T-cell (primary cell): ENCODE measurements at places on chromosomes 11 and 22. TPM values are rescaled to one million over a fixed set of nuclear protein-coding genes. Genes with fewer than 3 reads are reported as not detected.

DNA sequence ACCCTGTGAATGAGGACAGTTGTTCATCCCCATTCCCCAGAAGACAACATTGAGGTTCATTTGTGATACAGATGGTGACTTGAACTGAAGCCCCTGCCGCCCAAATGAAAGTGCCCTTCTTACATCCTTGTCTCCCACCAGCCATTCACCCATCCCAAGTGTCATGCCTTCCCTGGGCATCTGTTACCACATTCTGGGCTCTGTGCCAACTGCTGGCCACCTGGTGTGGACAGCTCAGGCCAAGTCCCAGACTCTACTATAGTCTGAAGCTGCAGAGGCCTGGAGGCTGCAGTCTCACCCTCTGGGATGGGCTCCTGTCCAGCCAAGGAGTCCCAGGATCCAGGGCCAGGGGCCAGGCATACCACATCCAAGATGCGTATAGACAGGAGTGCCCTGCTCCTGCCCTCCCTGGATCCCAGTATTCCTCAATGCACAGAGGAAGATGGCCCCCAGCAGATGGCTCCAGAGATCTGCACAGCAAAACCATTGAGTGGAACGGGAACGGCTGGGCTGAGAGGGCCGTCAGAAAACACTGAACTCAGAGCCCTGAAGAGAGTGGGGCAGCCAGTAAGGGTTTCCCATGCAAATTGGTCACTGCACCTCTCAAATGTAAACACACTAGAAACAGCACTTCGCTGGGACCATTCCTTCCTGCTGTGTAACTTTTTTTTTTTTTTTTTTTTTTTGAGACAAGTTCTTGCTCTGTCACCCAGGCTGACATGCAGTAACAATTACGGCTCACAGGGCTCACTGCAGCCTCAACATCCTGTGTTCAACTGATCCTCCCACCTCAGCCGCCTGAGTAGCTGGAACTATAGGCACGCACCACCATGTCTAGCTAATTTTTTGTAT, 22.8 kb downstream of the ARRB1 start:
- H3K4me3 ChIP-seq = peak overlapping the region; percentile 25
- no peaks in the 10 kb centered on the region for H3K27me3 ChIP-seq

GRCh38 chr11:130168105-130168504, 8.5 kb downstream of the ST14 start:
- no peak for DNase-seq
- H3K27ac ChIP-seq = no peak overlapping the region
- no peaks in the 10 kb centered on the region for H3K27me3 ChIP-seq
- H3K4me1 ChIP-seq = no peaks in the 10 kb centered on the region
- no peaks in the 10 kb centered on the region for H3K36me3 ChIP-seq

GRCh38 chr11:69044111-69045013, 4.4 kb upstream of the TPCN2 start:
- no peak overlapping the region for H3K4me3 ChIP-seq
- no peak for DNase-seq
- peaks cover 2% of the 10 kb centered on the region for H3K27me3 ChIP-seq
- no peak overlapping the region for H3K27ac ChIP-seq
- peaks cover 10% of the 10 kb centered on the region for H3K4me1 ChIP-seq

GRCh38 chr11:37087650-37088572, 489.9 kb upstream of the RAG2 start:
- no peaks in the 10 kb centered on the region for H3K4me1 ChIP-seq
- H3K36me3 ChIP-seq = no peaks in the 10 kb centered on the region
- no peaks in the 10 kb centered on the region for H3K27me3 ChIP-seq
- no peak overlapping the region for H3K4me3 ChIP-seq
- no peak overlapping the region for H3K27ac ChIP-seq

DNA sequence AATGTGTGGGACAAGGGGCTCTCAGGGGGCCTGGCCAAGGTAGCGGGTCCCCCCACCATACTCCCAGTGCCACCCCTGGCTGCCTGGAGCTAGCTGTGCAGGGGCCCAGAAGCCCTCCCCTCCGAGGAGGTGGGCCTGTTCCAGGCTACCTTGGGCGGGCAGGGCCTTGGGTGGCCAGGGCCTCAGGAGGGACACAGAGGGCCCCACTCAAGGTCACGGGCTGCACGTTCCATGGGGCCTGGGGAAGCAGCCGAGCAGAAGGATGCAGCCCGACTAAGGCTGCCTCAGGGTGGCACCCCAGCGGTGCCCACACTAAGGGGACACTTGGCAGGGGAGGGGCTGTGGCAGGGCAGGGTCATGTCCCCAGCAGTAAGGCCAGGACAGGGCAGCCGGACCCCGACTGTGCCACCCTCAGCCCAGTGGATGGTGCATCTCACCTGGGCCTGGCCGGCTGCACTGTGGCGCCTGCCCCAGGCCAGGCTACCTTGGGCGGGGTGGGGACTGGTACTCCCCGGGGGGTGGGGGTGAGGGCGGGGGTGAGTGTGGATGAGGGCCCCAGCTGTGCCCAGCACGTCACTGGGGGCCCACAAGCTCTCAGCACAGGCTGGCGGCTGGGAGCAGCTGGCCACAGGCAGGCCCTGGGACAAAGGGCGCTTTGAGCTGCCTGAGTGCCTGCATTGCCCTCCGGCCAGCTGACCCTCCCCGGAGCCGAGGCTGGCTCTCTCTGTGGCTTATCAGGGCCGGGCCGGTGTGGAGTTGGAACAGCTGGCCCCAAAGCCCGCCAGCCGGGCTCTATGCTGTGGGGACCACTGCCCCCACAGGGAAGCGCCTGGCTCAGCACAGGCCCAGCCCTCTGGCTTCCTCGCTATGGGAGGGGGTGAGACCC, 117.1 kb downstream of the KCNQ1 start:
- H3K36me3 ChIP-seq = no peaks in the 10 kb centered on the region
- H3K4me3 ChIP-seq = no peak overlapping the region
- no peak for DNase-seq
- no peaks in the 10 kb centered on the region for H3K27me3 ChIP-seq
- H3K4me1 ChIP-seq = no peaks in the 10 kb centered on the region

DNA sequence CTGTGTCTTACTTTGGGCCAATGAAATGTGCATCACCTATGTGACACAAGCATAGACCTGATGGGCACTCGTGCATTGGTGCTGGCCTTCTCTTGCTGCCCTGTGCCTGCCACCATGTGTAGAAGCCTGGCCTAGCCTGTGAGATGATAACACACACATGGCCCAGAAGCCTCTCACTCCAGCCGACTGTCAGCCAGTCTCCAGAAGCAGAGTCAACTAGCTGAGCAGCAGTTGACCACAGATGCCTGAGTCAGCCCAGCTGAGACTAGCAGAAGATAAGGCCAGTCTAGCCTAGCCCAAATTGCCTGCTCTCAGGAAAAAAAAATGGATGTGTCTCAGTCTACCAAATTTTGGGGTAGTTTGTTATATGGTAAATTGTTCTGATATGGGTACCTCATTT, 46.2 kb downstream of the CSNK2A3 start:
- H3K27ac ChIP-seq = no peak overlapping the region
- H3K36me3 ChIP-seq = no peaks in the 10 kb centered on the region
- DNase-seq = no peak
- no peak overlapping the region for H3K4me3 ChIP-seq

The INPP5J gene
- 0.30 TPM for total RNA-seq

The SSH3 gene
- 18.7 TPM for total RNA-seq

- H3K4me3 ChIP-seq = no peak overlapping the region
- H3K4me1 ChIP-seq = no peaks in the 10 kb centered on the region
- H3K27me3 ChIP-seq = peaks cover 14% of the 10 kb centered on the region
- H3K27ac ChIP-seq = no peak overlapping the region
Observed at GRCh38 chr11:78603792-78604191, 29.1 kb upstream of the NARS2 start.

GRCh38 chr22:39655831-39656230, 85.3 kb downstream of the CACNA1I start:
- H3K27me3 ChIP-seq = peaks cover 21% of the 10 kb centered on the region
- no peak overlapping the region for H3K27ac ChIP-seq
- no peaks in the 10 kb centered on the region for H3K36me3 ChIP-seq
- peaks cover 44% of the 10 kb centered on the region for H3K4me1 ChIP-seq

GRCh38 chr11:61855939-61856680, 28.0 kb downstream of the FADS2 start:
- no peak overlapping the region for H3K27ac ChIP-seq
- H3K4me3 ChIP-seq = no peak overlapping the region
- H3K36me3 ChIP-seq = peaks cover 4% of the 10 kb centered on the region
- no peak for DNase-seq

The OR5D13 gene
- not detected for total RNA-seq

GRCh38 chr11:6599449-6599848, 4.0 kb downstream of the RRP8 start:
- no peak overlapping the region for H3K4me3 ChIP-seq
- peaks cover 9% of the 10 kb centered on the region for H3K36me3 ChIP-seq
- H3K27ac ChIP-seq = no peak overlapping the region
- peaks cover 7% of the 10 kb centered on the region for H3K4me1 ChIP-seq
- no peak for DNase-seq

DNA sequence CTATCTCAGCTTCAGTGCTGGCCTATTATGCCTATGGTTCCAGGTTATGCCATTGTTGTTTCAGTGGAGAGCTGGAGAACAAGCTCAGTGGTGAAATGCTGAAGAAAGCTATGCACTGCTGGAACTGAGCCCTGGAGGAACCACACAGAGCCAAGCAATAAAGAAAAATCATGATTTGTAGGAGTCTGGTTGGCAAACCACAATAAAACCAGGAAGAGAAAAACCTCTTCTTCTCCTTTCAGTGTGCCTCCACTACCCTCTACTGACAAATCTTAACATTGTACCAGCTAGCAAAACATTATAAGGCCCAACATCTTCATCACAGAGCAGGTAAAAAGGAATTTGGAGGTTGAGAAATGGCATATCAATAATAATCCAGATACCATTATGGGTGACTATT, 5.3 kb downstream of the OR51F2 start:
- DNase-seq = no peak
- no peaks in the 10 kb centered on the region for H3K36me3 ChIP-seq
- no peak overlapping the region for H3K27ac ChIP-seq
- H3K4me1 ChIP-seq = no peaks in the 10 kb centered on the region

DNA sequence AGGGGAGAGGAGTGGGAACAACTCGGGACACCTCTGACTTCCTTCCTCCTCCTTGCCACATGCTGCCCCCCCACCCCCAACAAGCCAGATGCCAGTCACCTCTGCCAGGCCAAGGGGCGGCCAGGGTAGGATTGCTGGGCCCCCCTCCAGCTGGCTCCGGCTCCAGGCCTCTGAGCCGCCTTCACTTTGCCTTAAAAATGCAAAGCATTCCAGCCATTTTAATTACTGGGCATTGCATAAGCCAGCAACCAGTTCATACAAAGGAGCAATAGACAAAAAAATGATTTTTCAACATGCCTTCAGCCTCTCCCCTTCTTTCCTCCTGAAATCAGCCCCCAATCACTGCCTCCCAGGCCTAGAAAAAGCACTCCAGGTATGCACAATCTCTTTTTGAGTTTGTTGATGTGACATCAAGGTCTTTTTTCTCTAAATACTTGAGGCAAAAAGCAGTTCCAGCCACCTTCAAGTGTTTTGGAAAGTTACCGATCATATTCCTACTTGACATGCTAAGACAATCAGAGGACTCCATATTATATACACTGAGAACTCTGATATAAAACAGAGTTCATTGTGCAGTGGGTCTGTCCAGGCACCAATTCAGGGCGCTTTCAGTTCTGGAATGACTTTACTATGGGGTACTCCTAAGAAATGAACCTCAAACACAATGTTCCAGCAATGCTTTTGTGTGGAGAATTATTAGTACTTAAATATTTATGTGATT, 12.4 kb upstream of the TIMP3 start:
- H3K4me1 ChIP-seq = no peaks in the 10 kb centered on the region
- H3K4me3 ChIP-seq = no peak overlapping the region
- DNase-seq = no peak
- H3K27ac ChIP-seq = no peak overlapping the region
- no peaks in the 10 kb centered on the region for H3K36me3 ChIP-seq
- no peaks in the 10 kb centered on the region for H3K27me3 ChIP-seq

DNA sequence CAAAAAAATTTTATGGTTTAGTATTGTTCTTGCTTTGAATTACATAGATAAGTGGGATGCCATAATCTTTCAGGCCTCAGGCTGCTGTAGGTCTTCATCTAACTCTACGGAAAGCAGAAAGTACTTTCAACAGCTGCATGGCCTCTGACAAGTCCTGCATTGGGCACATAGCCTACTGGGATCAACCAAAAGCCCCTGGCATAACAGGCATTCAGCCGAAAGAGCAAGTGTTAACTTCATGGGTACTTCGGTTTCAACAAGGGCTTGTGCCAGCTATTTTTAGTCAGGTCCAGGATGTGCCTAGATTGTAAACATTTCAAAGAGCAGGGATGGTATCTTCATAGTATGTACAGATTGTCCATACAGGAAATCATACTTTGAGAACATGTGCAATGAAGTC, 3.1 kb downstream of the SLN start:
- H3K4me3 ChIP-seq = no peak overlapping the region
- H3K27me3 ChIP-seq = no peaks in the 10 kb centered on the region
- no peak for DNase-seq

- peaks cover 19% of the 10 kb centered on the region for H3K4me1 ChIP-seq
- H3K27me3 ChIP-seq = peaks cover 3% of the 10 kb centered on the region
- DNase-seq = no peak
Observed at GRCh38 chr11:74272276-74272675, 39.2 kb downstream of the P4HA3 start.

DNA sequence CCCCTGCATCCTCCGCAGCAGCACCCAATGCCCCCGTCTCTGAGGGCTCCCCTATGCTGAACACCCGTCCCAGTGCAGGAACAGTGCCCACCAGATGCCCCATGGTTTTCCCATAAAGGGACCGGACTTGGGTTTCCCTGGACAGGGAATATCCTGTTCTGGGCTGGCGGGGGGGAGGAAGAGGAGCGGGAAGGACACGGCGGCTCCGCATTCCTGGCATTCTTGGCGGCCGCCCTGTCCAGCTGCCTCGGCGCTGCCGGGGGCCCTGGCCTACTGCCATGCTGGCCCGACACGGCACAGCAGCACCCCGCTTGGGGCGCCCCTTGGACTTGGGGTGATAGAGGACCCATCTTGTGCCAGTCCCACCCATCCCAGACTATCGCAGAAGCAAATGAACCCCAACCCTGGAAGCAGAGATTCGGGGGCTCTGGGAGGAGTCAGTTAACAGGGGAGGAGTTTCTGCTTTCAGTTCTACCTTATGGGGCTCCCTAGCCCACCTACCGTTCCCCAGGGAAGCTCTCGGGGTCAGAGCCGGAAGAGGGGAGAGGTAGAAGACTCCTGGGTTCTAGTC, 23.7 kb upstream of the CBX7 start:
- no peak overlapping the region for H3K4me3 ChIP-seq
- H3K27me3 ChIP-seq = no peaks in the 10 kb centered on the region
- peaks cover 21% of the 10 kb centered on the region for H3K4me1 ChIP-seq
- no peak for DNase-seq
- no peaks in the 10 kb centered on the region for H3K36me3 ChIP-seq
- no peak overlapping the region for H3K27ac ChIP-seq

GRCh38 chr11:35234460-35235156, 95.6 kb downstream of the CD44 start:
- H3K4me3 ChIP-seq = no peak overlapping the region
- no peak for DNase-seq
- H3K36me3 ChIP-seq = peaks cover 5% of the 10 kb centered on the region
- H3K27me3 ChIP-seq = no peaks in the 10 kb centered on the region
- H3K4me1 ChIP-seq = peaks cover 26% of the 10 kb centered on the region
- H3K27ac ChIP-seq = peak overlapping the region; percentile 11

The OR10A2 gene
- total RNA-seq = not detected

GRCh38 chr11:13772223-13773046, 104.0 kb downstream of the FAR1 start:
- H3K36me3 ChIP-seq = no peaks in the 10 kb centered on the region
- no peaks in the 10 kb centered on the region for H3K27me3 ChIP-seq
- peak; percentile 55 for DNase-seq
- no peak overlapping the region for H3K4me3 ChIP-seq
- H3K4me1 ChIP-seq = no peaks in the 10 kb centered on the region
- H3K27ac ChIP-seq = no peak overlapping the region

- no peak overlapping the region for H3K27ac ChIP-seq
- DNase-seq = no peak
- no peak overlapping the region for H3K4me3 ChIP-seq
- no peaks in the 10 kb centered on the region for H3K4me1 ChIP-seq
Observed at GRCh38 chr11:121253951-121254350, 38.6 kb upstream of the SC5D start.
